ENCODE measurements at places on chromosomes 7 and 10.

DNA sequence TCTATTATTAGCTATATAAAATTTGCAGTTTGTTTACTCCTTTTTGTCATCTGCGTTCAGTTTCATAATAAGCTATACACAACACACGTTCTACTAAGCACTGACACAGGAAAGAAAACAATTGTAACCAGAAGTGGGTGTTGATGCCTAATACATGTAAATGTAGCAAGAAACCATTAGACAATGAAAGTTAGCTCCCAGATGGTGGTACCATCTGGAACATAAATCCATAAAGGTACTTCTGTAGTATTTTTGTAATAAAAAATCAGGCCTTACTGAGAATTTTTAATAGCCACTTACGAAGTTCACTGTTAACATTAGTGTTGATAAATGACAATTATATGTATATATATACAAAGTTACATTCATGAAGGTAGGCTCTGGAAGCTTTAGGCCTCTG is 194.7 kb downstream of the KCND2 start:
- no peak for DNase-seq

- peak; percentile 53 for DNase-seq
Measured at GRCh38 chr10:77165445-77166208, 472.0 kb downstream of the KCNMA1 start.

GRCh38 chr10:122188706-122189105 is 82.4 kb upstream of the BTBD16 start:
- DNase-seq: no peak

- no peak for DNase-seq
Measured at GRCh38 chr7:5458921-5459480, 35.4 kb upstream of the TNRC18 start.

DNA sequence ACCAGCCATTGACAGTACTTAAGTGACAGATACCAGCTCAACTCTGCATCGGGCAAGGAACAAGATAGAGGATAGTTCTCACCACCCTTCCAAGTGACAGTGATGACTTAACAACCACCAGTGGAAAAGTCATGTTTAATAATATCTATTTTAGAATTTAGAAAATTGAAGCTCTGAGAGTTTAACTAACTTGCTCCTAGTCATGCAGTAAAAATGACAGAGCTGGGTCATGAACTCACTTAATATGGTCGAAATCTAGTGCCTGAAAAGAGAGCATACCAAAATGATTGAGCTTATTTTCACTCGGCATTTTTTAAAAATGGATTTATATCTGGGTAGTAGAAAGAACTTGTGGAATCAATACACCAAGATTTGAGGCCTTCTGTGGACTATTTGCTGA is 367.8 kb upstream of the IGFBP3 start:
- DNase-seq: no peak

All from stromal cell of bone marrow (primary cell).